GM13977 (cell line): ENCODE measurements at places on chromosomes 5 and 9.

- DNase-seq, result peak; percentile 41
Measured at GRCh38 chr5:171961117-171961516, 45.3 kb downstream of the FBXW11 start.

DNA sequence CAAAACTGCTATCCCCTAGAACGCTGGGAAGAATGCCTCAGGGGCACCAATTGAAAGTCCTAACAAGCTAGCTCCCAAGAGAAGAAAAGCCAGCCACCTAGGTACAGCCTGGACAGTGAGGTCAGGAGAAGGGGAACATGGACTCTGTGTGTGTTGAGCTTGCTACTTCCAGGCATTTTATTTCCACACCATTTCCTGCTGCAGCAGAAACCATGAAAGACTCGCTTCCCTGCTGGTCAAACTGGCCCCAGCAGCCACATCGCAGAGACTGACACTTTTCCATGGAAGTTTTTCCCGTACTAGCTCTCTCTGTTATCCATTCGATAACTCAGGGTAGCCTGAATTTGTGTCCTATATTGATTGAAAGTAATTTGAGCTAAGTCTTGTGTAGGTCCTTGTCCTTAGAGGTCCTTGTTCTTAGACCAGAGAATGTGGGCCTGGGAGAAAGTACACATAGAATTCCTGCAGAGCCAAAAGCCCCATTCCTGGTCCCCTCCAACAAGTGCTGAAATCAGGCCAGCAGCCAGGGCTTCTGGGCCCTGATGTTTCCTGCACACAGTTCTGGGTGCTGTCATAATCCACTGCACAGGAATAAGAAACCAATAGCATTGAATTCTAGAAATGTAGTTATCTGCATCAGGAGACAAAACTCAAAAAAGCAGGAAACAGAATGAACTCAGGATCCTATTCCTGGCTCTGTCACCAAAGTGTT lies 96.6 kb downstream of the BRINP1 start:
- no peak for DNase-seq

GRCh38 chr5:133403741-133404364 lies 208.5 kb downstream of the FSTL4 start:
- DNase-seq, result no peak

DNA sequence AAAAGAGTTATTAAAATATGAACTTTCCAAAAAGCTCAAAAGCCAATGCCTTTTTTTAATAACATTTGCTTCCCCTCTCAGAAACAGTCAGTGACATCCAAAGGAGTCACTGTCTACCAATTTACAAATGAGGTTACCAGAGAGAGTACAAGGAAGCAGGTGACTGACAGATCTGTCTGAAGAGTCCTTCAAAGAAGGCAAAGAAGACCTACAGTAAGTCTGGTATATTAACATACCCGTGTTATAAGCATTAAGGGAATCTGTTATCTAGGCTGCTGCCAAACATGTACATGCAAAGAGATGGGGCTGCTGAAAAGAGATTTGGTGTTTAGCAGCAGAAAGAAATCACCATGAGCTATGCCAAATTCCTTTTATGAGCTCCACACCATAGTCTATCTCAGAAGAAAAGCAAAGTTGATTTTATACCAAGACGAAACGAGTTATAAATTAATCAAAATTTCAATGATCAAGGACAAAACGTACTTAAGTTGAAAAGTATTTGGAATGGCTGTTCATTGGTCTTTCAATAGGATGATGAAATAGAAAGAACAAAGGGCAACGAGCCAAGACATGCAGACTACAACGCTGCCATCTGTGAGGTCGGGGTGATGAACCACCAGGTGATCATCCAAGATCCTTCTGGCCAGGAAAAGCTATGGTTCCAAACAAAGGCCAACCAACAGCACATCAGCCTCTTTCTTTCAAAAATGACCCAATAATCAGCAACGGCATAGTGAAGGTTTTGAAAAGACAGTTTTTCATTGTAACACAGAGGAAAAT lies 8.1 kb downstream of the PRELID2 start:
- DNase-seq, result no peak

DNA sequence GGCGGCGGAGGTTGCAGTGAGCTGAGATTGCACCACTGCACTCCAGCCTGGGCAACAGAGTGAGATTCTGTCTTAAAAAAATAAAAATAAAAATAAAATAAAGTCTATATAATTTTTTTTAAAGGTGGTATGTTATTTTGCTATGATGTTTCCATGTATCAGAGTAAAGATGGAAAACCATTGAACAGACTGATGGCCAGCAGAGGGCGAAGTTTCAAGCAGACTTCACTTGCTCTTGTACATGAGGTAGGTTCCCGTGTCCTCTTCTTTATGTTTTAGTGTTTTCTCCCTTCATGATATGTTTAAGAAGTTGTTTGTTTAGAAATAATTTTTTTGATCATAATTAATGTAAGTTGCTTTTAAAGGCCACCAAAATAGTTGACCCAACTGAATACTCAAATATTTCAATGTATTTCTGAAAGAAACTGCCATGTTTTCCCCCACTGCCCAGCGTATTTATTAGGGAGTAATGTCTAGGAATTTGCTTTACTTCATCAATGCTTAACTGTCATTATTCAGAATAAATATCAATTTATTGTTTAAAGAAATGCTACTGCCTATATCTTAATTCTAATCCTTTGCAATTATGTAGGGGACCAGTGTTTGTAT lies 146.4 kb downstream of the HACD4 start:
- DNase-seq, result peak; percentile 8

DNA sequence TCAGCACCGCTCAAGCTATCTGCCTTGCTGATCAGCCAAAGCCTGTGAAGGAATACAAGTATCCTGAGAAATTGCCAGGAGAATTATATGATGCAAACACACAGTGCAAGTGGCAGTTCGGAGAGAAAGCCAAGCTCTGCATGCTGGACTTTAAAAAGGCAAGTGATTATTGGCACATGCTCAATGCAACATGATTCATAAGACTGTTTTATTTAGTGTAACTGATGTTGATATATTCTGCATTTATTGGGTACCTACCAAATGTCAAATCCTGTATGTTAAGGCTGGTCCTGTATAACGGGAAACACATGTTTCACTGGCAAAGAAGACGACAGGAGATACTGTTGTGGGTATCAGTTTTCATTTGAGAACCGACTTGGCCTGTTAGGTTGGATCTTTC lies 69.0 kb downstream of the ADAMTS16 start:
- no peak for DNase-seq

- DNase-seq, result no peak
Measured at GRCh38 chr5:171750311-171750788, 35.3 kb upstream of the SMIM23 start.

GRCh38 chr5:159021901-159022556 lies 77.7 kb downstream of the EBF1 start:
- no peak for DNase-seq
